Activated naive CD8-positive, alpha-beta T cell treated with anti-CD3 and anti-CD28 coated beads, Interleukin-2, amount 10 ng/mL, durations not matched to agents 7 days and 5 days (primary cell): ENCODE measurements at places on chromosomes 6 and 20.

GRCh38 chr6:88662653-88663174 lies 300.7 kb downstream of the RNGTT start:
- no peak for DNase-seq

GRCh38 chr6:113707194-113707593 lies 150.0 kb upstream of the MARCKS start:
- DNase-seq: no peak

- no peak for DNase-seq
Observed at GRCh38 chr20:8116067-8116811, 15.8 kb upstream of the PLCB1 start.

DNA sequence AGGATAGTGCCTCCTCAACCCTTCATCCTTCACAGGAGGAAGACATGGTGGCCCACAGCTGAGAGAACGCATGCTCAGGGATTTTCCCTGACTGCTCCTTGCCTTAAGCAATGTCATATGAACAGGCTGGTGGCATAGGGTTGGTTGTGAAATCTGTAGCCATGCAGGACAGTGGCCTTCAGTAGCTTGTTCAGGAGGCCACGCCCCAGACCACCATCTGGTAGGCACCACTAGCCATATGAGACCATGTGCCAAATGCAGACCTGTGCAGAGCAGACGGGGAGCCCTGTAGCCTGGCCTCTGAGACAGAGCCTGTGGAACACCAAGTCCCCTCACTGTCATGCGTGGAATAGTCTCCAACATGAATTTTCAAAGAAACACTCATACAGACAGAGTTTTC lies 76.5 kb downstream of the ADTRP start:
- no peak for DNase-seq

GRCh38 chr6:70363741-70364493 lies 49.4 kb upstream of the FAM135A start:
- no peak for DNase-seq

GRCh38 chr20:54856202-54856601 lies 380.8 kb downstream of the DOK5 start:
- DNase-seq: no peak

GRCh38 chr20:1330075-1330830 lies 1.3 kb upstream of the SDCBP2 start:
- no peak for DNase-seq

DNA sequence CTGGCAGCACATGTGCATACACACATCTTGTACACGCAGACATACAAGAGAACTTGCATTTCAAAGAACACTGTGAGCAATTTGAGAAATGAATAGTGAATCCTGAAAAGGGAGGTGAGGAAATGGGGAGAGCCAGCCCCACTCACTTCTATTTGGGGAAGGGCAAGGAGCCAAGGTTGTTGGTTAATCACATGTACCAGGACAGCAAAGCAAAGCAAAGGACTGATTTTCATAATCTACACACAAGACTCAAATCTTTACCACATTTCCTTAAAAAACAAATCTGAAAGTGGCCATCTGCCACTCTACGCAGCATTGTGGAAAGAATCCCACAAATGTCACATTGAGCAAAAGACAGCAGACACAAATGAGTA lies 35.0 kb upstream of the KIF16B start:
- DNase-seq: no peak

DNA sequence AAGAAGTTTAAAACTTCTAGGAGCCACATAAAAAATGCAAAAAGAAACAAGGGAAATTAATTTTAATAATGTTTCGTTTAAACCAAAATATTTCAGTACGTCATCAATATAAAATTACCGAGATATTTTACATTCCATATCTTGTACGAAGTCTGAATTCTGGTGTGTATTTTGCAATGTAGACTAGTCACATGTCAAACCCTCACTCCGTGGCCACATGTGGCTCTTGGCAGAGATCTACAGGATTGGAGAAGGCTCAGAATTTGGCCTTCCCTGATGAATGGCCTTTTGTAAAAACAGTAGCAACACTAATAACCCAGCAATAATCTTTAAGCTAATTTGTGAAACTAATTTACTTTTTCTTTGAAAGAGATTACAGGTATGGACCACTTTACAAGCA lies 217.1 kb downstream of the PRL start:
- no peak for DNase-seq

DNA sequence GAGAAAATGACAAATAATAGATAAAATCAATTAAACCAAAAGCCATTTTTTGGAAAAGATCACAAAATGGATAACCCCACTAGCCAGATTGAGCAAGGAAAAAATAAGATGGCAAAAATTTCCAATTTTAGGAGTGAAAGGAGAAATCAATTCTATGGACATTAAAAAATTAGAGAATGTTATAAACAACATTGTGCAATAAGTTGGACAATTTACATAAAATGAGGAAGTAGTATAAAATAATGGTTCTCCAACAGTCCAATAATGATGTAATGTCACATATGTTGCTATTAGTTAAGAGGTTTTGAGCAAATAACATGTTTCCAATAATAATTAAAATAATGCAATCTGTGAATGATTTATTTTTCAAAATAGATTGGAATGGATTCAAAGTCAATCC lies 3.1 kb upstream of the SNAP91 start:
- no peak for DNase-seq

DNA sequence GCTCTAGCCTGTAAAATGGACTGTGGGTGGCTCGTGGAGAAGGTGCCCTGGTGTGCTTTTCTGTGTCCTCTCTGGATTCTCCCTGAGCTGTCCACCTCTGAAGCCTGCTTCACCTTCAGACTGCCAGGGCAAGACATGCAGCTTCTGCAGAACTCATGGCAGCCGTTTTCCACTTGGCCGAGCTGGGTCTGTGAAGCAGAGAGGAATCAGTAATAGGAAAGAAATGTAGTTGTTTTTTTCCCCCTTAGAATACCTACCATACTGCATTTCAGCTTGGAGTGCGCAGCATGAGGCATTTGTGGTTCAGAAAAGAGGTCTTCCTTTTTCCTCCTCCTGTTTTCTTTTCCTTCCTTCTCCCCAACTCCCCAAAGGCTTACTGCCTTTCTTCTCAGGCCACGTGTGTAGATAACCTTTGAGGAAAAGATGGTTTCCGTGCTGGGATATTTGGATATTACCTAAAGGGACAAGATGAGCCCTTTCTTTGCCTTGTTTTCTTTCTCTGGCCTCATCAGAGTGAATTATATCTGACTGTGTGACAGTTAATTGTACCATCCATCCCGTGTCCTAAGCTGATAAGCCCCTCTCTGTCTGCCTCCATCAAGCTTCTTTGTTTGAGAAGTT lies 39.4 kb downstream of the RREB1 start:
- DNase-seq: no peak

DNA sequence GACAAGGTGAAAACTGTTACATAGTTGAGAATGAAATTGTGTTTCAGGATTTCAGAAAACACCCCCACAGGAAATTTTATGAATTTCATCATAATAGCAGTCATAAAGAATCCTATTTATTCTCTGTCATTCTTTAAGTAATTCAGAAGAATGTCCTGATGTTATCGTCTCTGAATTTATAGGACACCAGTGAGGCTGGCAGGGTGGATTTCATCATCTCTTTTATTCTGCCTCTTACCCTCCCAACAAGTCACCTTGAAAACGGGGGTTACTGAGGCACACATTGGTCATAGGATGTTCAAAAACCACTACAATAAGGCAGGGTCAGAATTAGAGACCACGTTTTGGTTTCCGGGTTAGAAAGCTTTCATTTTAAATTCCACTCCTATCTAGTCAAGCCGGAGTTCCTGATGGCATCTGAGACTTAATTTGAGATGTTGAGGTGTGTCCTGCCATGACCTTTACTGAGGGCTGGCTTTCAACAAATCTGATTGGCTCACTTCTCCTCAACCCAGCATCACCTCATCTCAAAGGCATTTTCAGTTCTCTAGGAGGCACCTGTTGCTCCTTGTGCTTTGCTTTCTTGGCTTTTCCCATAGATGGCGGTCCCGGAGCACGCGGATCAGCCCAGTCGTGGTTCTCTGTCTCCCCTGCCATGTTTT lies 230.6 kb upstream of the SUPT3H start:
- no peak for DNase-seq

DNA sequence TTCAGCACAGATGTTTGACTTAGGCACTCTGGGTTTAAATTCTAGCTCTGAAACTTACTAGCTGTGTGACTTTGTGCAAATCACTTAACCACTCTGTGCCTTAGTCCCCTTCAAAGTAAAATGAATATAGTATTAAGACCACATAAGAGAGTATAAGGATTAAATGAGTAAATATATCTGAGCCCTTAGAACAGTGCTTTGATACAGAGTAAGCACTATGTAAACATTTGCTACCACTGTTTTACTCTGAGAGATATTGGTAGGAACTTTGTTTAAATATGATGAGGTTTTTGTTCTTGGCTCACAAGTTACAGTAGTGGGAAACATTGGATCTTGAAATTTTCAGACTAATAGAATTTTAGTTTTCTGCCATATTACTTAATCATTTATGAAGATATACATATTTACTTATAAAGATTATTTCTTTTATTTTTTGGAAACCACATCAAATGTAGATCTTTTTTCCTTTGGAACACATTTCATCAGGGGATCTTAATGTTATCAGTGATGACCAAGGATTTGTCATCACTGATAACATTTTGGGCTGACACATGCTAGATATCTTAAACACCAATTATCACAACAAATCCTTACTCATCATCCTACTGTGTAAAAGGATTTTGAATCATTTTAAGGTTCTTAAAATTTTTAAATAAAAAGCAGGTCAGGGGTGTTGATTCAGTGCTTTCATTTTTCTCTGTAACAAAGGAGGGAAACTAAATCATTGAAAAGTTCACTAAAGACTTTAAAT lies 226.2 kb downstream of the EYA4 start:
- DNase-seq: no peak

- DNase-seq: no peak
Observed at GRCh38 chr6:39933669-39934130, 562 bp downstream of the MOCS1 start.

DNA sequence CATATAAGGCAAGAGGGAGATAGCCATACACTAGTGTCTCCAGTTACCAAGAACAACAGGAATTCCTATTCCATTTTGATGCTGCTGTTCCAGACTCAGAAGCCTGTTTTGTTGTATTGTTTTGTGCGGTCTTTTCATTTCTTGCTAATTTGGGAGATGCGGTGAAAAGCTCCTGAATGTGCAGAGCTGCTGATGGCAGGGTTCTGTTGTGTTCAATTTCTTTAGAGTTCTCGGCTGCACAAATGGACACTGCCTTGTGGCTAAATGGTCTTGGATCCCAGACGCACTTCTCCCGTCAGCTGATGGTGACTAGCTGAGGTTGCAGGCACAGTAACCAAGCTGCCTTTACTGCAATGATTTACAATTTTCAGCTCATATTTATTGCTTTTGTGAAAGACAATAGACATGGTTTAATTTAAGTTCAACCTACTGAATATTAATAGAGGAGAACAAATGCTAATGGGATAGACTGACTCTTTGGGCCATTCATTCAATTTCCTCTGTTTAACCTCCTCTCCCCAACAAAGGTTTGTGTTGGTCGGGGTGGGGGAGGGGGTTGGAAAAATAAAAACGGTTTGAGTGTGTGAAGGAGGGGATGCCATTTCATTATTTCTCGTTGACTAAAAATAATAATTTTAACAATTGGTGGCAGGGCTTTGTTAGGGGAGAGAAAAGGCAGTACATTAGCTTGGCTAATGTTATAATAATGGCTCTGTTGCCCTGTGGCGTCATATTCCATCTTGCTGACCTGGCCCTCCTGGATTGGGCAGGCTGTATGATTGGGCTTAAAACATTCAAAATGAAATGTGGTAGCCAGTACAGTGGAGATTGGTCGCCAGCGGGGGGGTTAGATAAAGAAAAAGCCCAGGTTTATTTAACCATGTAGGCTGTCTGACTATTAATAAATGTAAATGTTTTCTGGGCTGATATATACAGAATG lies 159.5 kb downstream of the JARID2 start:
- DNase-seq: no peak

DNA sequence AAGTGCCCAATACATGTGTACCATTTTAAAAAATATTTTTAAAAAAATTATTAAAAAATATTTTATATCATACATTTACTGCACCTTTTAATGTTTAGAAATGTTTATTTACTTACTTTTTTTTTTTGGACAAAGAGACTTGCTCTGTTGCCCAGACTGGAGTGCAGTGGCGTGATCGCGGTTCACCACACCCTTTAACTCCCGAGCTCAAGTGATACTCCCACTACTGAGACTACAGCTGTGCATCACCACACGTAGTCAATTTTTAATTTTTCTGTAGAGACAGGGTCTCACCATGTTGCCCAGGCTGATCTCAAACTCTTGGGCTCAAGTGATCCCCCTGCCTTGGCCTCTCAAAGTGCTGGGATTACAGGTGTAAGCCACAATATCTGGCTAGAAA lies 9.2 kb upstream of the SIRPG start:
- DNase-seq: no peak
